ENCODE measurements at places on chromosomes 6 and 20.
A peak's percentile ranks its signal among the peaks of the same experiment; 100 is the strongest.

- DNase-seq = no peak
Measured at GRCh38 chr6:142861711-142862110, 83.3 kb downstream of the HIVEP2 start.

GRCh38 chr20:35991142-35991771 lies 22.9 kb downstream of the CNBD2 start:
- DNase-seq = no peak

GRCh38 chr6:38283734-38284362 lies 355.9 kb downstream of the BTBD9 start:
- DNase-seq = no peak

- DNase-seq = peak; percentile 39
Measured at GRCh38 chr6:26021001-26021349, 58.4 kb downstream of the TRIM38 start.

DNA sequence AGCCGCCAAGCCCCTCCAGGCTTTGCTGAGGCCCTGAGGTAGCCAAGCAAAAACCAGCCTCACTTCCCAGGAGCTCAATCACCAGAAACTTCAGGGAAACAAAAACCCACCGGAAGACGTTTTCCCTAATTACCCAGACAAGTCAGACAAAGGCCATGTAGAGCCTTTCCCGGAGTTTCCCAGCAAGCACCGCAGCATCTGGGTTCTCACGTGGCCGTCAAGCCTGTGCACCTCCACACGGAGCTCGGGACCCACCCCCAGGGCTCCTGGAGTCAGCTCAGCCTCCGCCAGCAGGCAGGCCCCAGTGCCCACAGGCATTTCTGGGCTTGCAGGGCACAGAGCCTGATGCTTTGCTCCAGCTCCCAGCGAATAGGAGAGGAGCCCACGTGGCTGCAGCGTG lies 10.1 kb upstream of the MRGBP start:
- no peak for DNase-seq

- DNase-seq = no peak
Measured at GRCh38 chr20:59207235-59207634, 43.6 kb downstream of the ZNF831 start.

GRCh38 chr6:98458708-98459107 lies 375.7 kb upstream of the POU3F2 start:
- no peak for DNase-seq

GRCh38 chr6:109118871-109119354 lies 23.6 kb downstream of the CEP57L1 start:
- no peak for DNase-seq

GRCh38 chr20:10509376-10509775 lies 74.3 kb downstream of the SLX4IP start:
- no peak for DNase-seq

DNA sequence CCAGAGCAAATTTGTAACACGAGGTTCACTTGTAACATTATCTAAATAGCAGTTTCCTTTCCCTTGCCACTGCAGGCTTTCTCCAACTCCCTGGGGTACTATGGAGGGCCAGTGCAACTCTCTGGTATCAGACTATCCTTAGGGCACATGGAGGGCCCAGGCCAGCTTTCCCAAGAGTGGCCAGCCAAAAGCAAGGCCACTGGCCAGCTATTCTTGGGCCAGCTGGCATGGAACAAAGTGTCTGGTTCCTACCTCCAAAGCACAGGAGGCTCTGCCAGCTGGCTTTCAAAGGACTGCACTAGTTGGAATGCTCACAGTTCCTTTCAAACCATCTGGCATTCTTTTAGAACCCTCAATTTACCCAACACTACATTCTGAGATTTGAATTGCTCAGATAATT lies 8.7 kb downstream of the RNF24 start:
- DNase-seq = no peak

GRCh38 chr6:127855542-127856159 lies 45.2 kb downstream of the THEMIS start:
- no peak for DNase-seq

DNA sequence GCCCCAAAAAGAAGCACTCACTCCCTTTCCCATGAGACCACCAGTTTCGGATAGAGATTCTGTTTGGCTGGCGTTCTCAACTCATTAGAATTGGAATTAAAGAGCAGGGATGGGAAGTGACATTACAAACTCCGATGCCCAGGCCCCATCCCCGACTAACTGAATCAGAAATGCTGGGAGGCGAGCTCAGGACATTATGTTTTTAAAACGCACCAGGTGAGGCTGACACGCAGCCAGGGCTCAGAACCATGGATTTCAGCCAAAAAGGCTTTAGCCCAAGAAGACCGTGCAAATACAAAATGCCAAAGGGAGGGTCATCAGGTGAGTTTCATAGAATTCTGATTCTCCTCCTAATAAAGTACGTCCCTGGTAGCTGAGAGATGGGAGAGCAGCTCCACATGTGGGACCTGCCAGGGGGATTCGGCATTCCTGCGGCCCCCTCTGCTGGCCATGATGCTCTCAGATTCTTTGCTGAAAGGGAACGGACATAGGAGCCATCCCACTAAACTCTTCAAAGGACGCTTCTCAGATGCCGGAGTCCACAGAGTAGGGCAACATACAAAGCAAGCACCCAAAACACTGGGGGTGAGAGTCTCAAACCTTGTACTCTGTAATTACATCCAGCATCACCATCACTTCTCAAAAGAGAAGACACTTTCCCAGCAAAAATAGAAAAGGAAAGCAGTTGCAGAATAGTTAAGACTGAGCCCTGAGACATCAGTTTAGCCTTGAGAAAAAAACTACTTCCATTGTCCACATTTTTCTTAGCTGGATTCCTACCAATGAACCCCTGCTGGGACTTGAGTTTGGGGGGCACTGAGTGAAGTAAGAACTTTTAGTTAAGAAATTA lies 205.2 kb downstream of the BMP7 start:
- DNase-seq = no peak

GRCh38 chr6:21219241-21219640 lies 374.3 kb upstream of the SOX4 start:
- DNase-seq = no peak

DNA sequence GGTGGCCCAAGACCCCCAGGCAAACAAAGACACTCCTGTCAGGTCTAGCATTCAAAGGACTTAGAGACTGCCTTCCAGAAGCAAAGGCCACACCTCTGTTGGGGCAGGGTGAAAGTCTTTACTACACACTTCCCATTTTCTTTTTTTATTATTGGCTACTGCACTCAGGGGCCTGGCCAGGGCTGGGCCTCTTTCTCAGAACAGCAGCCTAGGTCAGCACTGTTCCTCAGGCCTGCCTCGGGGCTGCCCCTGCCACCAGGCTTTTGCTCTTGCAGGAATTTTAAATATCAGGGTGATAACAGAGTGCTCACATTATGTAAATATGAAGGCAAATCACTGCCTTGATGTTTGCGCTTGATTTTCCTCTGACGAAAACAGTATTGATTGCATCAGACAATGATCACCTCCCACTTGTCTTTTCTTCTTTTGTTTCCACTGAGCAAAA lies 18.5 kb downstream of the GSTA4 start:
- DNase-seq = no peak

GRCh38 chr6:4743926-4744325 lies 32.3 kb upstream of the CDYL start:
- no peak for DNase-seq

DNA sequence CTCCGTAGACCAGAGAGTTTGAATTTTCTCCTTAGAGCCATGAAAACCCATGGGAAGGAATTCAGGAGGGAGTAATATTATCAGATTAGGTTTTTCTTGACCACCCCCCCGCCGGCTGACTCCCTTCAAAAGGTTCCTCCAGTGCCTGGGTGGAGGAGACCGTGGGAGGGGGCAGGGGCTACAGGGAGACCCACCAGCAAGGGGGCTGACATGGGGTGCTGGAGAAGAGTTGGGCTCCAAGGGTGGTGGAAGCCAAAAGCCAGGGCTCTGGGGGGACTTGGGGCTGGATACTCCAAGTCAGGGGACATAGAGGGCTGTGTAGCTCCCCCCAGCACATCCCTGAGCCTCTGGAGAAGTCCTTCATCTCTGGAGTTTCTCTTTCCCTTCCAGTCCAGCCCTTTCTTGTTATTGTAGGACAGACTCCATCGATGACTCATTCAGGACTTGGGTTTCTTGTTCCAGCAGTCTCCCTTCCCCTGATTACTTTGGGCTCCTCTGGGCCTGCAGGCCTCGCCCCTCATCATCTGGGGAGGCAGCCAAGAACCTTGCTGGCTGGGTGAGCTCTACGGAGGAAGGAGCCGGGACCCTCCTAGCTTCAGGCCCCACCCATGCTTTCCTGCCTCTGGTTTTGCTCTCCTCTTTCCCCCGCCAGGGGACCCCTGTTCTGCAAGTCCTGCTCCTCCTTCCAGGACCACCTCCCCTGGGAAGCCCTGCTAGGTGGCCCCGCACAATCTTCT lies 10.5 kb upstream of the KIAA1755 start:
- DNase-seq = peak; percentile 69

GRCh38 chr20:17334932-17335331 lies 108.1 kb downstream of the PCSK2 start:
- DNase-seq = no peak

- no peak for DNase-seq
Measured at GRCh38 chr6:148945301-148946021, 198.6 kb downstream of the UST start.

GRCh38 chr6:36118550-36119107 lies 11.7 kb upstream of the MAPK13 start:
- no peak for DNase-seq

GRCh38 chr6:88301888-88302768 lies 136.0 kb upstream of the CNR1 start:
- DNase-seq = no peak

DNA sequence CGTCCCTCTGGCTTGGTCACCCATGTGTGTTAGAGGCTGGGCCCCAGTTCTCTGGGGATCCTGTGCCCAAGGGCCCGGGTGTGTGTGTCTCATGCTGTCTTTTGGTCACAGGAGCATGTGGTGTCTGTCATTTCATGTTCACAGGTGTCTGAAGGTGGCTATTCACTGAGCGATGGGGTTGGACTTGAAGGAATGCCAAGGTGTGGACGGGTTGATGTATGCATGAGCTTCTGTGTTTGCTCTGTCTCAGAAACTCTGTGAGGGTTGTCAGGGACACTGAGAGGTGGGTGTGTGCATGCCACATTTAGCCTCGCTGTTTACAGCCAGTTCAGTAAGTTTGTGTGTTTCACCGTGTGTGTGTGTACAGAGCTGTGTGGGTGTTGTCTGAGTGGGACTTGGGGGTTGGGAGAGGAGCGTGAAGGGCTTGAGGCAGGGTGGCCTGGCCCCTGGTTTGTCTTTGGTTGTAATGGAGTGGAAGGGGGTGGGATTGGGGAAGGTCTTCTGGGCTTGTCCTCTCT lies 1.2 kb downstream of the DDR1 start:
- DNase-seq = no peak

DNA sequence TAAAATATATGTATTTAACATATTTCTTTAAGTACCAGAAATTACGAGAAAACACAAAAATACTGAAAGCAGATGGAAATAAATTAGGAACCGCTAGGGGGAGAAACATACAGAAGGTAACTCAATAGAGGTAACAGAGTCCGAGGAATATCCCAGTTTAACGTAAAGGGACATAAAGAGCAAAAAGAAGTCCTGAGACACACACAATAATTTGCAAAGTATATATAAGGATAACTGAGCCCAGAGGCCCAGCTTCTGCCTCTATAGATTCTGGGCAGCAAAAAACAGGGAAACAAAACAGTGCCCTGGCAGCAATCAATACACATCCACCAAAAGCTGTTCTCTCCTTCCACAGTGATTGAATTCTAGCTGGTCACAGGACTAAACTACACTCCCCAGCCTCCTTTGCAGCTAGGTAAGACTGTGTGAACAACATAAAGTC lies 15.1 kb downstream of the TBC1D32 start:
- DNase-seq = no peak

DNA sequence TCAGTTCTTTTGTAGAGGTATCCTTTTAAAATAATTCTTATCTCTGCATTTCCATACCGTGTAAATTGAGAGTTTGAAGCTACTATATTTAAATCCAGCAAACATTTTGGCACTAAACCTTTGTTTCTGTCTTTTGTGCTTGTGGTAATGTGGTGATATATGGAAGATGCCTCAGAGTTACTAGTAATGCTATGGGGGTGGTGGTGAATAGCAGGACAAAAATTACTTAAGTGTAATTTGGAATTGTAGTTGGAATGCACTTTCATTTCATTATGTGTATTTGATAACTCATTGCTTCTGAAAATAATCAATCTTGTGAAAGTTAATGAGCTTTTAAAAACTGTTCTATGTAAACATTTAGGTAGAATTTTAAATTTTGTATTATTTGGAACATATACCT lies 404.5 kb downstream of the PHF3 start:
- DNase-seq = no peak

DNA sequence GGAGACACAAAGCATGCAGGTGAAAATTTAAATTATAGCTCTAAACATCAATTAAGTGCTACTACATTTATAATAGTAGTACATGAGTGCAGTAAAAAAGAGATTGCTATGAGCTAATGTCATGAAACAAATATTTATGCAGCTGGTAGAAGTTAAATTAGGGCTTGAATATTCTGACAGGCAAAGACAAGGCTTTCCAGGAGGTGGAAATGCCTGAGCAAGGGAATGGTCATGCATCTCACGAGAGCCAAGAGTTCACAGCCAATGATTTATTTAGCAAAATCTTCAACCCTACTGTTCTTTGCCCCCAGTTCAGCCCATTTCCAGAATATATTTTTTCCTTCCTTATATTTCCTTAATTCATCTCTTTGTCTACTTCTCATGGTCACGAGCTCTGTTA lies 128.9 kb downstream of the HIVEP2 start:
- peak; percentile 12 for DNase-seq

GRCh38 chr6:116019428-116019827 lies 41.3 kb downstream of the FRK start:
- DNase-seq = no peak

- DNase-seq = no peak
Measured at GRCh38 chr20:4040283-4041179, 25.2 kb upstream of the RNF24 start.

- no peak for DNase-seq
Measured at GRCh38 chr20:45355209-45356084, 7.2 kb upstream of the SDC4 start.

DNA sequence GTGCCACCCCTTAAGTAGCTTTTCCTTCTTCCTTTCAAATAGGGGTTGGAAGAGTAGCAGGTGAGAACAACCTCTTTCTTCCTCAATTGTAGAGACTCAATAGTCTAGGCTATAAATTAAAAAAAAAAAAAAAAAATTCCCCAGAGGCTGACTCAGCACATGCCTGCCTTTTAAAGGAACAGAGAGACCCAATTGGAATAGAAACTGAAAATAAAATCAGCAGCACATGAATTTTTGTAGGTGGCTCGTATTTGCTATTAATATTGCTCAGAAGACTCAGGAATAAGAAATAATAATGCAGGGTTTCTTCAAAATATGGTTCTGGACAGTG lies 19.3 kb downstream of the TOP1 start:
- no peak for DNase-seq

GRCh38 chr6:136012198-136012887 lies 160.8 kb downstream of the PDE7B start:
- DNase-seq = peak; percentile 30

- DNase-seq = no peak
Measured at GRCh38 chr6:43616725-43617472, 12.2 kb downstream of the GTPBP2 start.

- DNase-seq = no peak
Measured at GRCh38 chr6:5087389-5087788, 2.2 kb downstream of the PPP1R3G start.
